Hematopoietic multipotent progenitor cell treated with erythropoietin and hydrocortisone succinate and interleukin-3 and kit ligand, for 8 days (in vitro differentiated cells): ENCODE measurements at places on chromosomes 12 and 14.

DNA sequence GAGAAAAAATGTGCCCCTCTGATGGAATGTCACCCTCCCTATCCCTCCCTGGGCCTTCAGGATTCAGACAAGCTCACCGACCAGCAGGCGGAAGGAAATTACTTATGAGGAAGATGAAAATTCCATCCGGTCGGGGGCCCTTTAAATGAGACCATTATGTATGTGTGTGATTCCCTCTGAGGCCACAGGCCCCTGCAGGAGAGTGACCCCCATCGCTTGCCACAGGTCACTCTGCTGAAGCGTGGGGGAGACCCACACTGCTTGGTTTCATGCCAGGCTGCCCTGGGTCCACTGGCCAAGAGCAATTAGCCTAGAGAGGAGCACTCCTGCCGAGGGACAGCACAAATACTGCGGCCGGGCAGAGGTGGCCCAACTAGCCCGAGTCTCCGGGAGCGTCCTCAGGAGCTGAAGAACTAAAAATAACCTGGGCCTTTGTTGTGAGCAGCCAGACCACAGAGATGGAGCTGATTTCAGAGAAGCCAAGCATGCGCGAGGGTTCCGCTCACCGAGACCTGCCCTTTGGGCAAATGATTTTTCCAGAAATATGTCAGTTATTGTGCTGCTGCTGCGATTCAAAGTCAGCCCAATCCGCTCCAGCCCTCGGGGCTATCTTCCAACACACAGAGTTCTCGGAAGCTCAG, 276.4 kb downstream of the DPF3 start:
- no peak for DNase-seq

DNA sequence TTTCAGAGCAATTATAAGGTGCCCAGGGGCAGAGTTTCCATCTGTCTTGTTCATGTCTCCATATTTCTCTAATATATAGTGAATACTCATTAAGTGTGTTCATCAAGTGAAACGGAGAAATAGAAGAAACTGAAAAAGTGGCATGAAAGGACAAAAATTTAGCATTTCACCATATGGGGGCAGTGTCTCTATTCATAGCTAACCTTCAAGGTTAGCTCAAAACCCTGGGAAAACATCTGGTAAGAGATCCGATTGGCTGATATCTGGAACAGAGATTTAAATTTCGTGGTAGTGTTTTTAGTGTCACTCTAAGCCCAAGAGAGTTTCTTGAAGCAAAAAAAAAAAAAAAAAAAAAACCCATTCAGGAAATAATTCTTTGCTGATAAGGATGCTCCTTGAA, 367.5 kb downstream of the DAD1 start:
- DNase-seq: peak; percentile 40

DNA sequence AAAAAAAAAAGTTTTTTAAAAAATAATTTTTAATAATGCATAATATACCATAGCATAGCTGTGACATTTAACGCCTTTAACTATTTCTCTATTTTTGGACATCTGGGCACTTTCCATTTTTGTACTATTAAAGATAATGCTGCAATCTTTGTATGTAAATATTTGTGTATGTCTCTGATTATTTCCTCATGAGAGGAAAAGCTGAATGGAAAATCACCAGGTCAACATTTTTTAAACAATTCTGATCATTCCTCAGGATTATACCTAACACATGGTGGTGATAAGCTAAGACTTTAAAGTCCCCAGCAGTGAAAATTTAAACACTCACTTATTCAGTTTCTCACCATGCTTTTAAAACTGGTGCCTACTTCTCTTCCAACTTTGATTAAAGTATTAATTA, 31.3 kb upstream of the NR1H4 start:
- DNase-seq: no peak

DNA sequence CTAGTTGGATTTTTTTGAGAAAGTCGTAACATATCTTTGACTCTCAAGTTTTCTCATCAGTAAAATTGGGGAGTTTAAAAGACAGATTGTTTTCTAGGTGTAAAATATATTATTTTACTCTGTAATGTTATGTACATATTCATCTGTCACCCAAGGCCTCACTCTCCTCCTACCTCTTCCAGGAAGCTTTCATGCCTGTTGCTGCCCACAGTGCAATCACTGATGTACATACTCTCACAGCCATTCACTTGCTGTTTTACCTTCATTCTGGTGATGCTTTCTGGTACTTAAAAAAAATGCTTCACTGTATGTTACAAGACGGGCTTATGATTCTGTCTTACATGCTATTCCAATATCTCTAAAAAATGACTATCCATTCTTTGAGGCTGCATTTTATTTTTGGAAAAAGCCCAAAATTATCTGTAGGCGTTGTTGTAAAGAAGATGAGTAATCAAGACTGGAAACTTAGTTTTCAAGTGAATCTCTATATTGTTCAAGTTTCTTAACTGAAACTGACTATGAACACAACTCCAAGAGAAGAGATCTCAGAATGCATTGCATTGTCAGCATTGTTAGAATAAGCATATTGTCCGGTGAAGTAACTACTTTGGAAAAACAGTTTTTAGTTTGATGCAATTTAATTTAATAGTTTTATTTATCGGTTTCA, 82.5 kb downstream of the LMO3 start:
- no peak for DNase-seq

DNA sequence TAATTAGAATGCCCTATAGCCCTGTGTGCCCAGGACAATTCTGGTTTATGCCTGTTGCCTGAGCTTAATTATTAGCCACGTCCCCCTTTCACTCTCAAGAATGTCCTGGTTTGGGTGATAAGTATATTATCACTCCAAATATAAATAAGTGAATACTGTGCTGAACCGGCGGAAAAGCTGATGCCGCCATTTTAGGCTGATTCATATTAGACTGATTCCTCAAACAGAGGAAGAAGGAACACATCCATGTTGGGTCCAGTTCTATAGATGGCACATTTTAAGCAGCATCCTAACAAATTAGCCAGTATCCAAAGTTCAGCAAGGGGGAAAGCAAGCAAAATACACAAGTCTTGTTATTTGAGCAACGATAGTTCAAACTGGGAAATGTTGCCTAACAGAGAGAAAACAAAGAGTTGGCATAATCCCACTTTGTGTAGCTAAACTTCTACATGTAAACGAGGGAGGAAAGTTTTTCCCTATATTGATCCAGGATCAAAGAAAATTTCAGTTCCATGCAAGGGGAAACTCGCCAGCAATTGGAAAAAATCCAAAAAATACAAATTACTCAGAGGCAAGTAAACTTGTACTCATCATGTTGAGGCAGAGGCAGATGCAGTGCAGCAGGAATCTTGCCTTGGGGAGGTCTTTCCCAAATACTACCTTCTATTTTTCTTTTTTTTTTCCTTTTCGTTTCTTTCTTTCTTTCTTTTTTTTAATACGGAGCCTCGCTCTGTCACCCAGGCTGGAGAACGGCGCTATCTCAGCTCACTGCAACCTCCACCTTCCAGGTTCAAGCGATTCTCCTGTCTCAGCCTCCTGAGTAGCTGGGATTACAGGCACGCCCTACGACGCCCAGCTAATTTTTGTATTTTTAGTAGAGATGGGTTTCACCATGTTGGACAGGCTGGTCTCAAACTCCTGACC, 96.2 kb downstream of the ITPR2 start:
- no peak for DNase-seq

GRCh38 chr14:97138801-97139200, 341.6 kb downstream of the VRK1 start:
- peak; percentile 2 for DNase-seq

GRCh38 chr12:38690646-38691045, 214.7 kb downstream of the CPNE8 start:
- no peak for DNase-seq

DNA sequence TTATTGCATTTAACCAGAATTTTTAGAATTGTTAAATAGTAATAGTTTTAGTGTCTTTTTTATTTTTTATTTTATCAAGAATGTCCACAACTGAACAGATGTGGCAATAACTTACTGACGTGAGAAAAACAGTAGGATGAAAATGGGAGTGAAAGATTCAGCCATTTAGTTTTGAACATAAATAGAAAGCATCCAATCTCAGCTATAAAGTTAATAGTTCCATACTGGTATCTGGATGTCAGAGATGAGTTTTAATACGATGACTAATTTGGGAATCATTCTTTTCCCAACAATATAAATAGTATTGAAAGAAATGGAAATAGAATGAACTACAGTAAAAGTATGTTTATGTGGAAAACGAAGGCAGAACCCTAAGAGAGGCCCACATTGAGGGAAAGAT, 159.4 kb downstream of the EPS8 start:
- no peak for DNase-seq

DNA sequence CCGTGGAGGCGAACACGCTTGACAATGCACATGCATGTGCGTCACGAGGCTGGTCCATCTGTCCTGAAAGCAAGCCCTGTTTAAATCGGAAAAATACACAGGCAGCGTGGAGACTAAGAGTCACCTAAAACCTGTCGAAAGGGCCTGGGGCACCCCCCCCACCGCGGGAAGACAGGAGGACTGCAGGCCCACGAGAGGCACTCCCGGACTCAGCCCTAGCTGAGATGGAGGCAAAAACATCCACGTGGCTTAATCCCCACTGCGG, 54.1 kb downstream of the CDC42BPB start:
- DNase-seq: no peak

DNA sequence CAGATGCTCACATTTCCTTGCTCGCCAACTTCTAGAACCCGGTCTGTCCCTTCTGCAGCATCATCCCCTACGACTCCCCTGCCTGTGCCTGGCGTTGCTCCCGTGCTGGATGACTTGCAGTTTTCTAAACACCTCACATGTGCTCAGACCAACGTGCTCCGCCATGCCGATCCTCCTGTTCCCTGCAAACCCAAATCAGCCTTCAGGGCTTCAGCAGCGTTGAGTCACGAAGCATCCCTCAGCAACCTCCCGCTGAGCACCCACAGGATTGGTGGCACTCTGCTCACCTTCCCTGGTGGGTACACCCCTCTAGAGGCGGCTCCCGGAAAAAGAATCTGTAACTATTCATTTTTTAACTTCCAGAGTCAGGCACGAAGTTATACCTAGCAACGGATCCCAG, 2.8 kb upstream of the PIWIL1 start:
- peak; percentile 22 for DNase-seq

- no peak for DNase-seq
Measured at GRCh38 chr12:50922820-50923219, 29.5 kb upstream of the HIGD1C start.

DNA sequence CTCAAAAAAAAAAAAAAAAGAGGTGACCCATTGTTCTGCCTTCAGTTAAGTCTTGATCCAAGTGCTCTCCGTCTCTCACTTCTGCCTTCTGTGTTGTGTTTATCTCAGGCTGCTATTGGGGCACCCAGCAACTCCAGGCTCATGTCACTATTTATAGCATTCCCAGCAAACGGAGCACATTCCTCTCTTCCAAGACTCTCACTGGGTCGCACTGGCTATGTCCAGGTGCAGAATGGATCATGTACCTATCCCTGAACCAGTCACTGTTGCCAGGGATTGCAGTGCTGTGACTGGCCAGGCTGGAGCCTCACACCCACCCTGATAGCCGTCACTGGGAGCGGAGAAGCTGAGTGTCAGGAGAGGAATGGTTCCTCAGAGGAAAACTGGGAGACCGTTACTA, 31.2 kb downstream of the RHOF start:
- DNase-seq: no peak

- peak; percentile 50 for DNase-seq
Measured at GRCh38 chr12:63897931-63898330, 53.4 kb downstream of the SRGAP1 start.

DNA sequence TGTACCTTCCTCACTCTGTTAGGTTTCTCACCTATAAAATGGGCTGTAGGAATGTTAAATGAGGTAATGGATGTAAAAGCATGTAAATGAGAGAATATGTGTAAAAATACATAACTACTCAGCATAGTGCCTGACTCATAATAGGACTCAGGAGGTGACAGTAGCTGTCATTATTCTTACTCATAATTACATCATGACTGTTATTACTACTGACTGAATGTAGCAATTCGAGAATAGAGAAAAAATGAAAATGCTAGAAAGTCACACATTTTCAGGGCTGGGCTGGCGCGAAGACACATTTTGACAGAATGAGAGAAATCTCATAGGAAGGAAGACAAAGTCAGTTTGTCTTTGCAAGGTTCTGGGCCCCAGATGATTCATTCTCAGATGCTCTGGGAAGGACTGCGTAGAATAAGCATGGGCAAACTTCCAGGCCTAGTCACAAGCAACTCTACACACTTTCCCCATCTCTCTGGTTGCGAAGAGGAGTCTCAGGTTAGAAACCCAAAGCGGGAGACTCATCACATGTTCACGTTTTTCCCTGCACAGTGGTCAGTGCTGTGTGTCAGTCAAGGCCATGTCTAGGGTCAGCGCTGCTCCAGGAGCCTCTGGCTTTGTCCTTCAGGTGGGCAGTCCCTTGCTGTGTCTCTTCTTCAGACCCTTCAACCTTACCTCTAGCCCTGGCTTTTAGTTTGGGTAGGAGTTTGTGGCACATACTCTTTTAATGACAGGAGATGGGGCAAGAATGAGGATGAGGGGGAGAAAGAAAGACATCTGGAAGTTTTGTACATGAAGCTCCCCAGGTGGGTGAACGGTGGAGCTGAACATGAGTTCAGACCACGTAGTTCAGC, 8.4 kb downstream of the GPRC5A start:
- no peak for DNase-seq
